ENCODE measurements at places on chromosomes 3 and 15.

DNA sequence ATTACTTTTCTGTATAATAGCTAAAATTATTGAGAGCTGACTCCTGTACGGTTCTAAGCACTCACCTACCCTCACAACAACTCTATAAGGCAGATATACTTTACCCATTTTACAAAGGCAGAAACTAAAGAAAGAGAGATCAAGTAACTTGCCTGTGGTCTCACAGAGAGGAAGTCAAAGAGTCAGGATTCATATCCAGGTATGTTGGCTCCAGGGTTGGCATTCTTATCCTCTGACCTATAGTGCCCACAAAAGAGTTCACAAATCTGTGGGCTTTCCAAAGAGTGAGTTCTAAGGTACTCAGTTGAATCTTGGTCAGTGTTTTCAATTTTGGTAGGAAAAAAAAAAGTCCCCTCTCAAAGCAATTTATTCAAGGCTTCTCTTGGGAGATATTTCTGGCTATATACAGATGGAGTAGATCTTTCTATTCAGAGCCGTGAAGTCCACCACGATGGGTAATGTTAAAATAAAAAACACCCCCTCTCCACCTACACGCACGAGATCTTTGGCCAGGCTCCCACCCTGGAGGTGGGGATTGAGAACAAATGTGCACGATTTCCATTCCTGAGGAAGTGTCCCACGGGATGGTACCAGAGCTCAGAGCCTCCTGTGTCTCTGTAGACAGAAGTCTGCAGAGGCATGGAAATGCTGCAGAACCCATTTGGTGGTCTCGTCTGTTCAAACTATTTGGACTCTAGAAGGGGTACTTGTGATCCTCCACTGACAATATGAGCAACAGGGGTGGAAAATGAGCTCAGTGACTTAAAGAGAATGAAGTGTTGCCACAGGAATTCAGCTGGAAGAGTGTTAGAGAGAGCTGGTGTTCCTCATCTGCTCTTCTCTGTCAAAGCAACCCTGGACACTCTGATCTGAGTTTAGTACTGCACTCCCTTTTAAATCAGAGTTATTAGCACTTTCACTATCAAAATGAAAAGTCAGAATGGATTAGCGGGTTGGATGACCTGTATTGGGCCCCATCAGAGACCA, 212.1 kb upstream of the EIF1B start:
- no peak for DNase-seq

DNA sequence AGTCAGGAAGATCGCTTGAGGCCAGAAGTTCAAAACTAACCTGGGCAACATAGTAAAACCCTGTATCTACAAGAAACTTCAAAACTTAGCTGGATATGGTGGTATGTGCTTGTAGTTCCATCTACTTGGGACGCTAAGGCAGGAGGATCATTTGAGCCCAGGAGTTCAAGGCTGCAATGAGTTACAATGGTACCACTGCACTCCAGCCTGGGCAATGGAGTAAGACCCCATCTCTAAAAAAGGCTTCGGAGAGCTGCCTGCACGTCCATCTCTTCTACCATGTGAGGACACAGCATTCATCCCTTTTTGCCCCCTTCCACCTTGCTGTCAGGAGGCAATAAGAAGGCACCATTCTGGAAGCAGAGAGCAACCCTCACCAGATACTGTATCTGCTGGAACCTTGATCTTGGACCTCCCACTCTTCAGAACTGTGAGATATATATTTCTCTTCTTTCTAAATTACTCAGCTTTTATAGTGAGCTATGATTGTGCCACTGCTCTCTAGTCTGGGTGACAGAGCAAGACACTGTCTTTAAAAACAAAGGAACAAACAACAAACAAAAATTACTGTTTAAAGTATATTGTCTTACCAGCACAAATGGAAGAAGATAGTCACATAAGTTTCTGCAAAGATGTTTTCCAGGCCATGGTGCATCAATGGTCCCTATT, 4.2 kb upstream of the BTLA start:
- no peak for DNase-seq

GRCh38 chr3:161070980-161071663, 34.0 kb downstream of the B3GALNT1 start:
- no peak for DNase-seq

GRCh38 chr3:154247806-154248415, 76.4 kb downstream of the DHX36 start:
- DNase-seq, result no peak

DNA sequence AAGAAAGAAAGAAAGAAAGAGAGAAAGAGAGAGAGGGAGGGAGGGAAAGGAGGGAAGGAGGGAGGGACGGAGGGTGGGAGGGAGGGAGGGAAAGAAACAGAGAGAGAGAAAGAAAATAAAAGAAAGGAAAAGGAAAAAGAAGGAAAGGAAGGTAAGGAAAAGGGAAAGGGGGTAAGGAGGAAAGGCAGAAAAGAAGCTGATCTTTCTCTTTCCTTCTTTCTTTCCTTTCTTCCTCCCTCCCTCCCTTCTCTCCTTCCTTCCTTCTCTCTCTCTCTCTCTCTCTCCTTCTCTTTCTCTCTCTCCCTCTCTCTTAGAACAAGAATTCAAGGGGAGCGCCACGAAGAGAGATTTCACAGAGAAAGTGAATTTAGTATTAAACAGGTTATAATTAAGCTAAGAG, 25.8 kb upstream of the TMCC1 start:
- no peak for DNase-seq

GRCh38 chr3:8421267-8421666, 80.4 kb upstream of the LMCD1 start:
- no peak for DNase-seq

- no peak for DNase-seq
These were observed 12.2 kb upstream of the NCKIPSD start for GRCh38 chr3:48697952-48698351.

All from right kidney (tissue), 9 donors.